ENCODE measurements at places on chromosomes 5 and 9. TPM values are rescaled to one million over a fixed set of nuclear protein-coding genes. Genes with fewer than 3 reads are reported as not detected.

S1PR3 gene
- 24.6 TPM for polyA plus RNA-seq

GRCh38 chr5:20157089-20157488 is 169.1 kb upstream of the CDH18 start:
- no peak for DNase-seq

DNA sequence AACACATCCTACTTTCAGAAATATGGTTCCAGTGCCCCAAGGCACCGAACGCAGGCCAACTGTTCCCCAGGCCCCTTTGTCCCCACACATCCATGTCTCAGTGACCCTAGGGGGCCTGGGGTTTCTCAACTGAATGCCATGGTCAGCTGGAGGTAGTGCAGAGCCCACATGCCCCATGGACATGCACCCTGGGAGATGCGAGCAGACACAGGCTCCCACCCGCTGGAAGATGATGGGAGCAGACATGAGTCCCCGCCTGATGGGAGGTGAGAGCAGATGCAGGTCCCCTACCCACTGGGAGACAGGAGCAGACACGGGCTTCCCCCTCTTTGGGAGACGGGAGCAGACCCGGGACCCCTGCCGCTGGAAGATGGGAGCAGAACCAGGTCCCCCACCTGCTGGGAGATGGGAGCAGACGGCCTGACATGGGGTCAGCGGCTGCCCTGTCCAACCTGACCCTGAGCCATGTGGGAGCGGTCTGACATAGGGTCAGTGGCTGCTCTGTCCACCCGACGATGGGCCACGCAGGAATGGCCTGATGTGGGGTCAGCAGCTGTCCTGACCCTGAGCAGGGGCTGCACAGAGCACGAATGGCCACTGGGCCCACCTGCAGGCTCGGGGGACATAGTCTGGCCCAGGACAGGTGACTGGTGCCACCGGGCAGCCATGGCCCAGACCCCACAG is 18.4 kb downstream of the ZDHHC11B start:
- no peak for DNase-seq

DNA sequence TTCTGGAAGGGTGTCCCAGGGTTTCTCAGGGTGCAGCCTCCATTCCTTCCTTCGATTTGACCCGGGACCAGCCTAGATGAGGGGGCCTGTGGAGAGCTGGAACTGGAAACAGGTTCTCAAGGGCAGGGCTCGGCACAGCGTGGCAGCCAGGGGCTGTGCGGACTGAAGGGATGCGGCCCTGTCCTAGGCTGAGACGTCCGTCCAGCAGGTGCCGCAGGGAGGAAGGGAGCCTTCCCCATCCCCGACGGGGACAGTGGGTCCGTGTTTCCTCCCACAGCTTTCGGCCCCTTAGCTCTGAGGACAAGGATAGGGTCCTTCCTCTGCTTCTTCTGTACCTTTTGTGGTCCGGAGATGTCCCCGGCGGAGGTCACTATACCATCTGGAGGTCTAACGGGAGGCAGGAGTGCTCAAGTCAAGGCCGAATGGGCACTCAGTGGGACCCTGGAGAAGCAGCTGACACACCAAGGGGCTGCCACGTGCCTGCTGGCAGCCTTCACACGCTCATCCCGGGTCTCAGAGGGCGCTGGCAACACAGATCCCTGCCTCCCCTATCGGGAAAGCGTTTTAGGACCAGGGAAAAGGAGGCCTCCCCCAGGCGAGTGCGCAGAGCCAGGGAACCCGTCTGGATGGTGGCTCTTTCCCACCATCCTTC is 49.9 kb downstream of the USP20 start:
- DNase-seq = no peak

GRCh38 chr9:89675058-89675742 is 70.4 kb downstream of the GADD45G start:
- no peak for DNase-seq

GPR151 gene
- polyA plus RNA-seq = not detected

SLIT3 gene
- polyA plus RNA-seq = 6.8 TPM

- no peak for DNase-seq
Measured at GRCh38 chr5:113902917-113903660, 389.6 kb downstream of the YTHDC2 start.

- DNase-seq = no peak
Measured at GRCh38 chr9:37575511-37575914, 667 bp downstream of the FBXO10 start.

DNA sequence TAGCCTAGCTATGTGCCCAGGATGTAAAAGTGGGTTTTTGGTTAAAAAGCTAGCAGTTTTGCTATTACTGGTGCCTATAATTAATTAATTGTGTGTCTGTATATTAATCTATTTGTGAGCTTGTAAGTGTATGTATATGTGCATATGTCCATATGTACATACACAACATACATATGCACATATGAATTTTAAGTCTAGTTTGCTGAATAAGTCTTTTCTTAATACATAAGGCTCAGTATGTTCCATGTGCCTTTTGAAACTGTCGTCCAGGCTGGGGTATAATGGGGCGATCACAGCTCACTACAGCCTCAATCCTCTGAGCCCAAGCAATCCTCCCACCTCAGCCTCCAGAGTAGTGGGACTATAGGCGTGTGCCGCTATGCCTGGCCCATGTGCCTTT is 10.1 kb downstream of the SH3GL2 start:
- no peak for DNase-seq

CD72 gene
- polyA plus RNA-seq = 2.6 TPM

PCDHB4 gene
- 3.1 TPM for polyA plus RNA-seq

DNA sequence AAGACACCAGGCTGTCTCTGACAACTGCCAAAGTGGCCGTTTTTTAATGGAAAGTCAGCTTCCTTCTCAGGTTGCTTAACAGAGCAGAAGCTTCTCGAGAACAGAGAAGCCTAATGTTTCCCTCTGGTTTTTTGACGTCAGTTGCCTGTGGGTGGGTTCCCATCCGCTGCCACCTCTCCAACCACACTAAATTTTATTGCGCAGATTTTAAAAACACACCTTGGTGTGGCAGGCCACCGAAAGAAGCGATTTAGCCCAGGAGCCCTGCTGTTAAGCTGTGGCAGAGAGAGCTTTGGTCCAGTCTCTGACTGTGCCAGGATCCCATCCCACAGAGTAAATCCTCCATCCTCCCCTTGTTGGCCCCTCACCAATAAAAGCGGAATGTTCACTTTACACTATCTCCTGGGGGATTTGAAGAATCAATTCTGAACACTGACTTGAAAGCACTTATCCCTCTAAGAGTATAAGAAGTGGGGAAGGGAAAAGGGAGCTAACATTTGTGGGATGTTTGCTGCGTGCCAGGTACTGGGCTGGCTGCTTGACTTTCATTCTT is 181.6 kb downstream of the AOPEP start:
- no peak for DNase-seq

RETREG1 gene
- polyA plus RNA-seq = 69.5 TPM

DNA sequence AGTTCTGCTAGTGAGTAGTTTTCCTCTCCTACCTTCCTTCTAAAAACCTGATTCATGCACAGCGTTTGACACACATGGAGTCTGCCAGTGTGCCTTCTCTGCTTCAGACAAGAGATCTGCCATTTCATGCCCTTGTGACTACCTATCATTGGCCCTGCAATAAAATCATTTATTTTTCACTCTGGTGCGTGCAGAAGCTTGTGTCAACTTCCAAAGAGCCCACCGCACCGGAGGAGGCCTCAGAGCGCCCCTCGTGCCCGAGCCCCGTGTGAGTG is 13.7 kb downstream of the HNRNPH1 start:
- DNase-seq = no peak

DNA sequence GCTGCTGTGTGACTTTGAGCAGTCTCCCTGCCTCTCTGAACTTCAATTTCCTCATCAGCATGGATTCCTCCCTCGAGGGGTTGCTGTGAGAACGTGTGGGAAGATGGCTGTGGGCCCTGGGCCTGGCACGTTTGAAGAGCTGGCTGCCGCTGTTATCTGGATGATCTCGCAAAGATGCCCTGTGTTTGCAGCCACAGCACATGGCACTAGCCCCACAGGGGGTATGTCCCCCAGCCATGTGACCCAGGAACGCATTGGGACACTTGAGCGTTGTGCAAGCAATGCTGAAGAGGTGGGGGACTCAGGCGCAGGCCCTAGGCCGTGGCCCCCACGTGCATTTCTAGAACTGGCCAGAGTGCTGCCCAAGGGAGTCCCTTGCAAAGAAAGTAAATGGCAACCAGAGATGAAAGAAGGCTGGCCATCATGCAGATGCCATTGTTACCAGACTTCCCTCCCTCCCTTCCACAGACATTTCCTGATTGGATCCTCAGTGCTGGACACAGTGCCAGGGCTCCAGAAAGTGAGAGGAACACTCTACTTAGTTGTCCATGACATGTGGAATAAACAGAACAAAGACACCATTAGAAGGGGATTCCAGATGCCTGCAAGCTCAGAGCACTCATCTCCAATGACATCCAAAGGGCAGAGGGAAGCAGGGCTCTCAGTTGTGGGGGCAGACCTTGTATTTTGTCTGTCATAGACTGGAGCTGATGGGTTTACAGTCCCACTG is 65.1 kb upstream of the NEURL1B start:
- no peak for DNase-seq

DNA sequence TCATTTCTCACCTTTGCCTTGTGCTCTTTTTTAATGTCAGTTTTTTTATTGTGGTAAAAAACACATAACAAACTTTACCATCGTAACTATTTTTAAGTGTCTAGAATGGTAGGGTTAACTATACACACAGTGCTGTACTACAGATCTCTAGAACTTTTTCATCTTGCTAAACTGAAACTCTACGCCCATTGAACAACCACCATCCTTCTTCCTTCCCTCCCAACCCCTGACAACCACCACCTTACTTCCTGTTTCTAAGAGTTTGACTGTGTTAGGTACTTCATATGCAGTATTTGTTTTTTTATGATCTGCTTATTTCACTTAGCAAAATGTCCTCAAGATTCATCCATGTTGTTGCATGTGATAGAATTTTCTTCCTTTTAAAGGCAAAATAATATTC is 54.9 kb downstream of the PSAT1 start:
- DNase-seq = no peak

GRCh38 chr9:80520231-80520630 is 948.5 kb downstream of the TLE4 start:
- no peak for DNase-seq

GRCh38 chr5:2751592-2752021 is at the start of gene IRX2:
Gene IRX2 (minus strand): TSS chr5:2751677. CDS start chr5:2751413, 264 bp downstream.
- DNase-seq = peak; percentile 51

IL4 gene
- not detected for polyA plus RNA-seq

DNA sequence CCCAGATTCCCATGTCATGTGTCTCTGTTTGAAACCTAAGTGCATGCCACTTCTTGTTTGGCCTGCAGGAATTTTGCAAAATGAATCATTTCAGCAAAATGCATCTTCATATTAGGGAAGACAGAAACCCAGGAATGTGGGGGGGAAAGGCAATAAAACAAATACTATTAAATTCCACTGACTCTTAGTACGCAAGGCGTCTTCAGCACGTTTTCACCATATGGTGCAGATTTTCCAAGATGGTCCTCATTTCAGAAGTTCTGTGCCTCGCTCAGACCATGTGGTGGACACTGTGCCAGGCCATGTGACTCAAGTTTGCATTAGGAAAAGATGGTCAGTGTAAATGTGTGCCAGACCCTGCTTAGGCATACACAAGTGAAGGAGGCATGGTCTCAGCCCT is 184.0 kb downstream of the ACTL7B start:
- DNase-seq = no peak

- DNase-seq = no peak
Measured at GRCh38 chr9:93864840-93865239, 90.3 kb downstream of the BARX1 start.

DNA sequence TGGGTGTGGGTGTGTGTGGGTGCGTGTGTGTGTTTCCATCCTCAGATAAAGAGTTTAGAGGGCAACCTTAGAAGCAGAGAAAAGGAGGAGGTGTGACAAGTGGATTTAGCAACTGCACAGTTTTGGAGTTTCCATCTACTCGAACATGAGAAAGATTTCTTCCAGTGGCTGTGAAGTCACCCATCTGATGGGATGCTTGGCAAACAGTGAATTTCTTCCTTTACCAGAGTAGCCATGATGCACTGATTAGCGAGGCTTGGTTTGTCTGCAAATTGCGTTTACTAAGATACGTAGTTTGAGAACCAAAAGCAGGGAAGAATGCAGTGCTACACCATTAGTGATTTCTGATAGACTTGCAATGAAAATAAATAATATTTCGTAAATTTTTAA is 791 bp upstream of the STARD4 start:
- no peak for DNase-seq

ZNF366 gene
- 3.0 TPM for polyA plus RNA-seq

DNA sequence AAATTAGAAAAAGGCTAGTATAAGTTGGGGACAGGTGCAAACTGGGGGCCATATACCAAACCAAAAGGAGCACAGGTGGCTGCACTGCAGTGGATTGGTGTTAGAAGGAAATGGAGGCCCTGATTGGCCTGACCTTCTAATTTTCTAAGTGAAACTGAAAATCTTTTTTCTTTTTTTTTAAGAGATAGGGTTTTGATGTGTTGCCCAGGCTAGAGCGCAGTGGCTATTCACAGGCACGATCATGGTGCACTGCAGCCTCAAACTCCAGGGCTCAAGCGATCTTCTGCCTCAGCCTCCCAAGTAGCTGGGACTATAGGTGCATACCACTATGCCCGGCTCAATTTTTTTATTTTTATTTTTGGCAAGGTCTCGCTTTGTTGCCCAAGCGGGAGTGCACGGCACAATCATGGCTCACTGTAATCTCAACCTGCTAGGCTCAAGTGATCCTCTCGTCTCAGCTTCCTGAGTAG is 9.8 kb upstream of the CCDC69 start:
- no peak for DNase-seq

DNA sequence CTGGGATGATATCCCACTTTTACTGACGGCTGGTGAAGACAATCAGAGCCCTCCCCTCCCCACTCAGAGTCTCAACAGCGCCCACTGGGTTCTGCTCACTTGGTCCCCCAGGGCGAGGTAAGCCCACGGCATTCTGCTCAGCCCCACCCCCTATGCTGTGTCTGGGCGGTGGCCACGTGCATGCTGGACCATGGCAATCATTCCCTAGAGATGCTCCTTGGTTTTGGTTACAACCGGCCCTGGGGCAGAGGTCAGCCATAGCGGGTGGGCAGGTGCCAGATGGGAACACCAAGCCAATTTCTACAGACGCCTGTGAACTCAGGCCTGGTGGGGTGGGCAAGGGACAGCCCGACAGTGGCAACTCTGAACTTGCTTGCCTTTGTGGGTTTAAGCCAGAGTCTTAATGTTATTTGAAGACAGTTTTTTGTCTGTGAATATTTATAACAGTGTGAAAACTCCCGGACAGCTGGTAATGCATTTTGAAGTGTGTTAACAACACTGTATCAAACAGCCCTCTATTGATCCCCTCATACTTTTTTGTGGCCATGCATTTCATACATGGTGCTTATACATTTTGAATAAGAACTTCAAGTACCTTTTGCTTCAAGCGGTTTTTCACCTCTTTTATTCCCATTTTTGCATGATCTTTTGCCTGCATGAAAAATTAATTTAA is 94.2 kb downstream of the CRB2 start:
- no peak for DNase-seq

PCDHGB3 gene
- polyA plus RNA-seq = 1.6 TPM

Data from forelimb muscle (tissue), 1 donor.